ENCODE measurements at places on chromosomes 6 and 20.
A peak's percentile ranks its signal among the peaks of the same experiment; 100 is the strongest.

- no peak for DNase-seq
Measured at GRCh38 chr6:161568885-161569456, 295.1 kb upstream of the AGPAT4 start.

DNA sequence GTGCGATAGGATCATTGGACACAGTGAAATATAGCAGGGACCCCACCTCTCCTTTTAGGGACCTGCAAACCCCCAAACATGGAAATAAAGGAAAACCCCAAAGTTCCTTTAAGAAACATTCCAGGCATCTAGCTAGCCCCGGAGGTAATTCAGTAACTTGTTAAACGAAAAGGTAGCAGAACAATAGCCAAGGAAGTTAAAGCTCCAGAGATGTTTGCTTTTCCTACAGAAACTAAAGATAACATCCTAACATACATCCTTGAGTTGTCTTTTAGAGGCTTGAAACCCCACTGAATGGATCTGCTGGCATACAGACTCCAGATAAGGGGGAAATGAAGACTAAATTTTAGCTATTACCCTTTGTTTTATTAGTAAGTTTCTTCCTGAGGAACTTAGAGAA lies 51.0 kb downstream of the FAM184A start:
- DNase-seq = no peak

GRCh38 chr6:131923356-131923755 lies 27.8 kb downstream of the CCN2 start:
- DNase-seq = peak; percentile 52

GRCh38 chr6:36125575-36125974 lies 4.7 kb upstream of the MAPK13 start:
- no peak for DNase-seq

GRCh38 chr6:30555816-30556065 lies 548 bp downstream of the GNL1 start:
- no peak for DNase-seq

DNA sequence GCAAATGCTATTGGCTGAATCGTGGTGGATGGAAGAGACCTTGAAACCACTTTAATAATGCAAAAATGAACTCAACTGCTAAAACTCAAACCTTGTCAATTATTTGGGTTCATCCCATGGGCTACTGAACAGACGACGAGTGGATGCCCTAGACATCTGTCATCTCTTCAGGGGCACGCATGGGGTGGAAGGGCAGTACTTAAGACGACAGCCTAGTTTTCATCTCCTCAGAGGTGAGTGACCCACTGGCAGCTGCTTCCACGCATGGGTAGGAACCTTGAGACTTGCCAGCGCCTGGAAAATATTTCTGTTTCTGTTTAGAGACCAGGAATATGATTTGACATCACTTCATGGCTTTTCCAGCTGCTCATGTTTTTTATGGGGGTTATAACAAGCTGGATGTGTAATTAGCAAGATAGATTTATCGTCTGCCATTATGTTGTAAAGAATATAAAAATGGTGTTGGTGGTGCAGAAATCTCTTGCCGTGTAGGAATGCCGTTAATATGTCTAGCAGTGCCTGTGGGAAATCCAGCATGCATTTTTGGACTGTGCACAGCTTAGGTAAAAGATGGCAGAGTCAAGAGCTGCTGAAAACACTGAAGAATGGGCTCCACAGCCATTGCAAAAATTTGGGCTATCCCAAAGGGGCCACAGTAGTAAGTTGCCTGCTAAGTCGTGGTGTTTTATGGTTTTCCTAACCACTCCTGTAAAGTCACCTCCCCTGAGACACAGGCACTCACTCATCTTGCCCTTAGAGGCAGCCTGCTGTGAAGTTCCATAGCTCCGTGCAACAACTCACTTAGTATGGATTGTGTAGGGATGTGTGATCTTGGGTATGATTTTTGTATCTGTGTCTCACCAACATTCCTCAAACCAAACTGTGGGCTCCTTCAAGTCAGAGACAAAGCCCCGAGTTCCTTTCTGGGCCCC lies 203.3 kb downstream of the EYA2 start:
- DNase-seq = no peak

GRCh38 chr6:107128577-107128976 lies 13.3 kb upstream of the BEND3 start:
- no peak for DNase-seq

DNA sequence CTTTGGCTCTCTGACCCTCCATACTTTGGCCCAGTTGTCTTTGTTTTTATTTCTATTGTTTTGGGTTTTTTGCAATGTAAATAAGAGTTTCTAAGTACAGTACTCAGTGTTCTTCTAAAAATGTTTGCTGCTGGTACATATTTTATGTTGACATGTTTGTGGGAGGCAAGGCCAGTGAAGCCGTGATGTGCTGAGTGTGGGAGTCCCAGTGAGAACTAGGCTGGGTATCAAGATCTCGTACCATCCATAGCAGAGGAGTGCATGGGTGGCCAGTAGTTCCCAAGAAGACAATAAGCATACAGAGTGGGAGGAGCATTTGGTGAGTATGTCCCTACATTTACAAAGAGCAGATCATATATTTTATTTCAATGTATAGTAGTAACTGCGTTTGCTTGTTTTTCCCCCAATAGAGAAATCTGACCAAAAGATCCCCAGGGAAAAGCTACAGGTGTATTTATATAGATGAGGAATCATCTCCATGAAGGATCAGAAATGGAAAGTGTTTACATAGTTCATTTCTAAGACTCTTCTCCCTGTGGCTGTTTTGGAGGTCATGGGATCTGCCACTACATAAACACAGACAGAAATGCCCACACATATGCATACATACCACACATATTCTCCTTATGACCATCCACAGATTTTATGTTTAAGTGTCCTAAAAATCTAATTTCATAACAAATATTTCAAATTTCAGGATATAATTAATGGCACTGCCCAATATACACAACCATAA lies 285.9 kb downstream of the ALDH8A1 start:
- no peak for DNase-seq

- DNase-seq = no peak
Measured at GRCh38 chr6:138107078-138107751, at the start of gene PERP. Gene PERP (minus strand): TSS chr6:138107419. CDS start chr6:138107340, 79 bp downstream.

GRCh38 chr6:123895806-123896205 lies 92.1 kb downstream of the NKAIN2 start:
- no peak for DNase-seq

GRCh38 chr6:169072127-169073042 lies 181.3 kb downstream of the THBS2 start:
- no peak for DNase-seq

- DNase-seq = peak; percentile 85
Measured at GRCh38 chr20:33689973-33690372, 3.8 kb upstream of the E2F1 start.

GRCh38 chr6:63565727-63566596 lies 6.3 kb upstream of the LOC128125822 start:
- no peak for DNase-seq

DNA sequence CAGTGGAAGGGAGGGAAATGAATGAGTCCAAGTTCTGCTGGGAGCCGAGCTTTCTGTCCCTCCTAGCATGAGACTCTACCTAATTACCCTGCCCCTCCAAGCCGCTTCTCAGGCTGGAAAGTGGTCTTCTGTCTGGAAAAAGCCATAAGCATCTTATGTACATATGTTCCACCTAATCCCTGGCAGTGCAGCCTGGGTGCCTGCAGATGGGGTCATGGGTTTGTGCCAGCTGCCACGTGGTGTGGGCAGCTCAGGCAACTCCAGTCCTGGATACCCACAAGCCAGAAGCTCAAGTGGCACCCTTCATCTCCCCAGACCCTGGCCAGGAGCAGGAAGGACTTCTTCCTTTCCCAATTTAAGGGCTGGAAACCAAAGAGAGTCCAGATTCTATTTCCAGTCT lies 253.1 kb downstream of the LY86 start:
- DNase-seq = no peak

GRCh38 chr6:170251776-170252571 lies 38.9 kb downstream of the DLL1 start:
- DNase-seq = no peak

- no peak for DNase-seq
Measured at GRCh38 chr20:59813948-59814839, 119.2 kb downstream of the SYCP2 start.

GRCh38 chr6:11083491-11083890 lies 10.1 kb upstream of the SMIM13 start:
- no peak for DNase-seq

GRCh38 chr6:50846144-50846851 lies 27.6 kb downstream of the TFAP2B start:
- no peak for DNase-seq

- DNase-seq = no peak
Measured at GRCh38 chr6:122798099-122798641, 9.1 kb downstream of the SMPDL3A start.

DNA sequence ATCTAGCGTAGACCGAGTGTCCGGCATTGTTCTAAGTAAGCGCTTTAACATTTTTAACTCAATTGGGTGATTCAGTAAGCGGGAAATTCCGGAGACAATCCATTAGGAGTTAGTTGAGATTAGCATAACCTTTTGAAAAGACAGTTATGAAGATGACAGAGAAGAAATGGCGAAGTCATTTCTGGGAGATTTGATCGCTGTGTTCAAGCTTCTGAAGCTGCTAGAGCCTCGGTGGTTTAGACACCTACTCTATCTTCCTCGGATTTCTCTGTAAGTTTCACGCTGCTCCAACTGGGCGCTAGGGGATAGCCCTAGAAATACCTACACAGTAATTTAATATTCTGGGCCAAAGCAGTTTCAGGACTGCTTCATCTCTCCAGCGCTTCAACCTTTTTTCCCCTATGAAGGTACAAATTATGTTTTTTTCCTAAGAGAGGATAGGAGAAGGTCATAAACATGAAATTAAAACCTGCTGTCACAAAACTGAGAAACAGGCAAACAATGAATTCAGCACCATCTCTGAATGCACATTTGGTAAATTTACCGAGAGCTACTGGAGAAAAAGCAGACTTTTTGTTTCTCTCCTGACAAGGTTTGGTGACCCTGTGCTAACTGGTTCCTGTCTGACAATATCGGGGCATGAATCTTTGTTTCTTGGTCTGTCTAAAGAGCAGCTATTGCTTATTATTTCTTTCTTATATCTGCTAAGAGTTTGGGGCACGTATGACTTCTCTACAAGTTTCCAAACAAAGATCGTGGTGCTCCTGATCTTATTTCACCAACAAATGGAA lies 22.4 kb downstream of the ZNF311 start:
- DNase-seq = peak; percentile 45

GRCh38 chr6:15280028-15280427 lies 34.2 kb downstream of the JARID2 start:
- no peak for DNase-seq

DNA sequence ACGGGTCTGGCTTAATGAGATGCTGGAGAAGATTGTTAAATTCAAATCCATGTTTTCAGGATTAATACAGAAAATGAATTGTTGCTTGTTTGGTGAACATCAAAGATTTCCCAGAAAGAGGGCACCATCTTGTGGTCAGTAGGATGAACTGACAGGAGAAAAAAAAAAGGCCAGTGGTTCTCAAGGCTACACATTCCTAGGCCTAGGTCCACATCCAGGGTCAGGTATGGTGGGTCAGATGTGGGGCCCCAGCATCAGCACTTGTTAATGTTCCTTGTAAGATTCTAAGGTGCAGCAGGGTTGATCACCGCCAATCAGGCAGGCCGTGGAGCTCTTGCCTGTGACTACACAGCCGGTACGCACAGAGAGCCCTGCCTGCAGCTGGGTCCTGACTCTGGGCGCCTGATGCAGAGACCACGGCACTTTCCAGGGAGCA lies 34.0 kb upstream of the FOXO3 start:
- DNase-seq = no peak

DNA sequence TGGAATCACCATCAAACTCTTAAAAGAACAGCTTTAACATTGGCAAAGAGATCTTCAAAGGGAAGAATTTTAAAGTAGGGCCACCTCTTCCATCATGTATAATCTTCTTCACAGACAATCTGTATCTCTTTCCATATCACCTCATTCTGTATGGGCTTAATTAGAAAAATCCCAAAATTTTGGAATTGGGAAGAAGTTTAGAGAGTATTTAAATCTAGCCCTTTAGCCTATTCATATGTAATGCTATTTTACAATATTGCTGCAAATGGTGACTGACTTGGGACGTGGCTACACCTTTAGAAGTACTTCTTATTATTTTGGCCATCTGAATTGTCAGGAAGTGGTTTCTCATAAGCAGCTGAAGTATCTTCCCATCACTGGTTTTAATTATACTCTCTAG lies 474.3 kb downstream of the RFPL4B start:
- DNase-seq = no peak

GRCh38 chr6:13251242-13251641 lies 77.1 kb downstream of the TBC1D7 start:
- DNase-seq = no peak

GRCh38 chr6:21264288-21265033 lies 329.1 kb upstream of the SOX4 start:
- no peak for DNase-seq

DNA sequence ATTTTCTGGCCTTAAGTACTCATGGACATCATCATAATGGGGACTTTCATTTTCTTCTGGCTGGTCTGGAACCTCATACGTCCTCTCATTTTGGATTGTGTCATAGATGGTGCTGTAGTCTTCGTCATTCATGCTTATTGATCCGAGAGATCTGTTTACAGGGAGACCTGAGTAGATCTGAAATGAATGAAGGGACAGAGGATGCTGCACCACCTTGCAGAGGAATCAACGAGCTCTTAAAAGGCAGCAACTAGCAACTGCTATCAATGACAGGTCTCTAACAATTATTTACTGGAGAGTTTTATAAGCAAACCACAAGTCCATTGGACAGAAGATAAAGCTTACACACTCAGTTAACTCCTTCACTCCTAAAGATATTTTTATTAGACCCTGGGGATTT lies 49.7 kb upstream of the ENPP4 start:
- no peak for DNase-seq

- DNase-seq = no peak
Measured at GRCh38 chr6:7404546-7404945, 14.9 kb downstream of the RIOK1 start.

DNA sequence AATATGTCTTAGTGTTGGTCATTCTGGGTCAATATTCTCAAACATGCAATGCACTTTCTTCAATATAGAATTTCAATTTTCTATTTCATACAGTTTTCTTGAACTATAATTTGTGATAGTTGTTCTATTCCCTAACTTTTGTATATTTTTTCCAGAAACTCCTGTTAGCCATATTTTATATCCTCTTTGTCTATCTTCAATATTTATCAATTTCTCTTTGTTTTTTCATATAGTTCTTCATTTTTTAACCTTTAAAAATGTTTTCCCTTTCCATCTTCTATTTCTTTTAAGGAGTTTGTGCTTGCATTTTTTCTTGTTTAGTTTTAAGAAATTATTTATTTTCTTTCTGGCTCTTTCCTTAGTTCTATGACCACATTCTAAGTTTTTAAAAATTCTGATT lies 42.0 kb upstream of the MBOAT1 start:
- no peak for DNase-seq

DNA sequence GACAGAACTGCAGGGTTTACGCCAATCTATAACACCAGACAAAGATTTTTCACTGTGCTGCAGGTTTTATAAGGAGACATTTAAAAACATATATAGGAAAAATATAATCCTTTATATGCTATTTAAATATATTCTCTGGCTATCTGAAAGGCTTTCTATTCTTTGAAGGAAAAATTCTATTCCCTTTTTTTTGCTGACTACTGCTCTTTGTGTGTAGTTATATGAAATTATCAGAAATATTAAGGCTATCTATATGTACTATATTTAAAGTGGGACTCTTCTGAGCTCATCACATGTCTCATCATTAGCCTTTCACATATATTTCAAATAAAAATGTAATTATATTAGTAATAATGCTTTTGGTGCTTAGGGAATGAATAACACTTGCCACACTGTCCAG lies 930.7 kb downstream of the EYS start:
- no peak for DNase-seq
